Testis (tissue), 5 donors: ENCODE measurements at places on chromosomes 11 and 22. TPM values are rescaled to one million over a fixed set of nuclear protein-coding genes. Genes with fewer than 3 reads are reported as not detected.

GRCh38 chr11:11071486-11071885 lies 213.6 kb upstream of the ZBED5 start:
- no peak for DNase-seq

DNA sequence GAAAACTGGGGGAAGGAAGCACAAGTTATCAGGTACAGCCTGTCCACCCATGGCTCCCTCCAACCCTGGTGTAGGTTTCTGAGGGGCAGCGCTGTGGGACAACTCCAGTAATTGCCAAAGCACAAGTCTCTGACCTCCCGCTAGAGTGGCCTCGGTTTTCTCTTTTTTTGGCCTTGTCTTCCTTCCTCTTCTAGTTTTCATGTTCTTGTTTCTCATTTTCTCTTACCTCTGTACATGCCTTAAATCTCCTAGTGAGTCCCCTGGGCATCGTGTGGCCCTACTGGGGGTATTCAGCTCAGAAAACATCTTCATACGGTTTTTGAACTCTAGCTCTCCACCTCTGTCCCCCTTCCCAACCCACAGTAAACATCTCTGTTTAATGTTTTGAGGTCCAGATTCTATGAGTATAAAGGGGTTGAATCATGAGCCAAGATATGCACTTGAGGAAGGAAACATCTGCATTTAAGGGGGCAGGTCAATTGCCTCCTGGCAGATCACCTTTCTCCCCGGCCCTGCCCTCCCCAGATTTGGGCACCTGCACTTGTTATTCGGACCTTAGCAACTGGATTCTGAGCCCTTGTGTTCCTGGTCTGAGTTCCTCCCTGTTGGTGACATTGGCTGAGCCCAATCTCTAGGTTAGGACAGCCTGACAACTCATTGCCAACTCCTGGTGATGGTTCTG lies 8.4 kb upstream of the LMO2 start:
- DNase-seq: no peak

DNA sequence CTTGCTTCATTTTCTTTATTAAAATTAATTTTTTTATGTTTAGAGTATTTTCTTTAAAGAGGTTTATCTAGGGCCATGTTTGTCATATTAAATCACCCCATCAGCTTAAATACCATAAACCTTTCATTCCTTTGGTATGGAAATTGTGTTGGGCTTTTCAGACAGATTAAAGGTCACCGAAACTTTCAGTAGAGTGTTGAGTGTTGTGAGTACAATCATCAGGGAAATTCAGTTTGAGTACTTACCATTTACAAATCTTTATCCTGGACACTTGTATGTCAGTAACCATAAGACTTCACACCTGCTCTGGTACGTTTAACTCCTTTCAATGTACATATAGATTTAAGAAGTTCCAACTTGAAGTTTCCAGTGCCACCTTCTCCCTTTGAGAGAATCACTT lies 12.0 kb downstream of the PRMT3 start:
- DNase-seq: no peak

GRCh38 chr22:25478528-25478927 lies 85.9 kb upstream of the GRK3 start:
- no peak for DNase-seq

GRCh38 chr22:32265882-32266767 lies 11.0 kb upstream of the SLC5A4 start:
- peak; percentile 80 for DNase-seq

GRCh38 chr22:39468487-39469325 lies 11.9 kb downstream of the MGAT3 start:
- DNase-seq: no peak

DNA sequence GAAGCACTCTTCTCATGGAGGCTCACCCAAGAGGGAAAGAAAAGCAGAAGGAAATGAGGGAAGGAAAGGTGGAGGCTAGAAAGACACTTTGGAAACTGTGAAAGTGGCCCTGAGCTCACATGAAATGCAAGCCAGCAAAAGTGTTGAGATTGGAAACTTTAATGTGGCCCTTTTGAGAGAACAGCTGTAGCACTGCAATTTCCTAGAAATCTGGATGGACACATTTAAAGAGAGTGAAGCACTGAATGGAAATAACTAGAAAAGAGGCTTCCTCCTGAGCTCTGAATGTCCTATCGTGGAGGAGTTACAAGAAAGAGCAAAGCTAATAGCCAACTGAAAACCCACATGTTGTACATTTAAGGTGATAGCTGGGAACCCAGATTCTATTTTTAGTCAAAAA lies 56.0 kb downstream of the LIF start:
- no peak for DNase-seq

DNA sequence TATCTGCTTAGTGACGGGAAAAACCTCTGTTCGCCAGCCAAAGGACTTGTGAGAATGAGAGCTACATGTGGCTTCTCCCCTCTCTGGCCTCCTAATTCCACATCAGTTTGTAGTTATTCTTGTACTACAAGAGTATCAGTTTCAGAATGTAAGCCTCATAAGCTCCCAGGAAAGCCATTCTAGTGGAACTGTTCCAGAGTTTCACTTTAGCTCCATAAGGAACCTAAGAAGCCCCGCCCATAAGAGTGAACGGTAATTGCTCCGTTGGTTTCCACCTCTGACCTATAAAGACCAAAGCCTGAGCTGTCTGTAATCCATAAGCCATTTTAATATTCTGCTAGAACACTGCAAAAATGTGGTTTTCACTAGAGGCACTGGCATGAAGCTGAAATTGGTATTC lies 53.0 kb downstream of the SIK3 start:
- DNase-seq: no peak

- DNase-seq: no peak
Measured at GRCh38 chr22:30361916-30362650, 5.3 kb downstream of the CCDC157 start.

DNA sequence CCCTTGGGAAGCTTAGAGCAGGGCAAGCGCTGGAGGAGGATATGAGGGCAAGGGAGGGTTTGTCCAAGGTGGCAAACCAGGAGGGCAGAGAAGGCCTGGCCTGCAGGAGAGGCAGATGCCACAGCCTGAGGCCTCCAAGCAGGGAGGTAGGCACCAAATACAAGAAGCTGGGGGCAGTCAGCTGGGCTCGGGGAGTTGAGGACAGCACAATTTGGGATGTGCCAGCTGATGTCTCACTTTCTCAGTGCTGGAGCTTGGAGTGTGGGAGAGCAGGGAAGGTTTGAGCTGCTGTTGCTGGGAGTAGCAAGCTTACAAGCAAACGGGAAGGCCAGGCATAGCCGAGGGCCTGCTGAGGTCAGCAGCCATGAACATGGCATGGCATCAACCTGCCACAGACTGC lies 4.0 kb downstream of the ZDHHC24 start:
- DNase-seq: no peak

DNA sequence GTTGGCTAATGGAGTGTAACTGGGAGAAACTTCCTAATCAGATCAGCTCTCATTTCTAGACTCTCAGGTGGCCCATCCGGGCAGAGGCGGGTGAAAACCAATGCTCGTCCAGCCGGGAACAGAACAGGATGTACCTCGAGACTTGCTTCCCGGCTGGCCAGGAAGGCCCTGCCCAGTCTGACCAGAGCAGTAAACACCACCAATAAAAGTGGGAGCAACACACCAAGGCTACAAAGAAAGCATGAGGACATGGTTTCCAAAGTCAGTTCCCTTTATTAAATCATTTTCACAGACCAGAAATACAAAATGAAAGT lies 940 bp upstream of the TNKS1BP1 start:
- DNase-seq: peak; percentile 70

- peak; percentile 86 for DNase-seq
Measured at GRCh38 chr11:11407763-11408084, 54.7 kb upstream of the CSNK2A3 start.

DNA sequence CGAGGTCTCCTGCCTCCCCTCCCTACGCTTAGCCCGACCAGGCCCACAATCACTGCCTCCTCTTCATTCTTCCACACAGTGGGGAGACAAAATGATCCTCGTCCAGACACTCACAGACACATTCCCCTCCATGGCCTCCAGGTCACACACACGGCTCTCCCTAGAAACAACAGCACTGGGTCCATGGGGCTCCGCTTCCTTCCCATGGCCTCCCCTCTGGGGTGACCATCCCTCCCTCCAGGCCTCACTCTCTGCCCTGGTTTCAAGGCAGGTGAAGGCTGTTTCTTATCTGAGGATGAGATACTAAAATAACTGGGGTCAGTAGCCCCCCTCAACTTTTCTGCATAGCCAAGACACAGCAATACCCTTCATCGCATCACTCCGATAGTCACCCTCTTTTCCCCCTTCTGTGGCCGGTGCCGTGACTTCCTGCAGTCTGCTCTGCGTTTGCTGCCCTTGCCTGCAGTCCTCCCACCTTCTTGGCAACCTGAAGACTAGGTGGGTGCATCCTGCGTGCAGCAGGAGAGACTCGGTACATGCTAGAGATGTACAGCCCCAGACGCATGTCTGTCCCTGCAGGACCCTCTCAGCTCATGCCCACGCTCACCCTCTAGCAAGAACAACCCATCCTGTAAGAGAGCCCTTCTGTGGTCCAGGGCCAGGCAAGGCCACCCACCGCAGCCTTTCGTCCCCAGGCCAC lies 55.8 kb downstream of the CD6 start:
- DNase-seq: no peak

GRCh38 chr22:36194971-36195370 lies 6.6 kb downstream of the APOL4 start:
- DNase-seq: peak; percentile 76

- no peak for DNase-seq
Measured at GRCh38 chr22:42336527-42337227, 66.2 kb upstream of the TCF20 start.

DNA sequence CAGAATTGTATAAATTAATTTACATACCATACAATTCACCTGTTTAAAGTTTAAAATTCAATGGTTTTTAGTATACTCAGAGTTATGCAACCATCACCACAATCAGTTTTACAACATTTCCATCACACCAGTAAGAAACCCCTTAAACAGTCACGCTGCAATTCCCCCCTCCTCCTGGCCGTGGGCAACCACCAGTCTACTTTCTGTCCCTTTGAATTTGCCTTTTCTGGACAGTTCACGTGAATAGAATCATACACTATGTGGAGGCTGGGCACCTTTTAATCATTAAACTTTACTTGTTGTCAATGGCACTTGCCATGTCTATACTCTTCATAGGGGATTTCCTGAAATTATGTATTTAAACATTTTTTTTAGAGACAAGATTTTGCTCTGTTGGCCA lies 20.1 kb upstream of the SWAP70 start:
- no peak for DNase-seq

DNA sequence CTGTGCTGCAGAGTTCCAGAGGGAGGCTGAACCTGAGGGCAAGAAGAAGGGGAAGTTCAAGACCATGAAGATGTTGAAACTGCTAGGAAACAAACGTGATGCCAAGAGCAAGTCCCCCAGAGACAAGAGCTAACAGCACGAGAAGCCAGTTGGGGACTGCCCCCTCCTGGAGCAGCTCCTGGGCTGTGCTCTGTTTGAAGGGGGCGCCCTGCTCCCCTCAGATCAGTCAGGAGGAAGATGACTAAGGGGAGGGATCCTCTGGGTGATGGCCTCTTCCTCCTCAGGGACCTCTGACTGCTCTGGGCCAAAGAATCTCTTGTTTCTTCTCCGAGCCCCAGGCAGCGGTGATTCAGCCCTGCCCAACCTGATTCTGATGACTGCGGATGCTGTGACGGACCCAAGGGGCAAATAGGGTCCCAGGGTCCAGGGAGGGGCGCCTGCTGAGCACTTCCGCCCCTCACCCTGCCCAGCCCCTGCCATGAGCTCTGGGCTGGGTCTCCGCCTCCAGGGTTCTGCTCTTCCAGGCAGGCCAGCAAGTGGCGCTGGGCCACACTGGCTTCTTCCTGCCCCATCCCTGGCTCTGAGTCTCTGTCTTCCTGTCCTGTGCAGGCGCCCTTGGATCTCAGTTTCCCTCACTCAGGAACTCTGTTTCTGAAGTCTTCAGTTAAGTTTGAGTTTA lies 12.6 kb downstream of the C22orf23 start:
- peak; percentile 25 for DNase-seq

GRCh38 chr11:35483131-35483820 lies 42.1 kb downstream of the PAMR1 start:
- DNase-seq: no peak

GRCh38 chr11:21321530-21321929 lies 652.1 kb downstream of the NELL1 start:
- DNase-seq: no peak

- DNase-seq: no peak
Measured at GRCh38 chr11:12233602-12233925, 123.2 kb downstream of the MICAL2 start.

DNA sequence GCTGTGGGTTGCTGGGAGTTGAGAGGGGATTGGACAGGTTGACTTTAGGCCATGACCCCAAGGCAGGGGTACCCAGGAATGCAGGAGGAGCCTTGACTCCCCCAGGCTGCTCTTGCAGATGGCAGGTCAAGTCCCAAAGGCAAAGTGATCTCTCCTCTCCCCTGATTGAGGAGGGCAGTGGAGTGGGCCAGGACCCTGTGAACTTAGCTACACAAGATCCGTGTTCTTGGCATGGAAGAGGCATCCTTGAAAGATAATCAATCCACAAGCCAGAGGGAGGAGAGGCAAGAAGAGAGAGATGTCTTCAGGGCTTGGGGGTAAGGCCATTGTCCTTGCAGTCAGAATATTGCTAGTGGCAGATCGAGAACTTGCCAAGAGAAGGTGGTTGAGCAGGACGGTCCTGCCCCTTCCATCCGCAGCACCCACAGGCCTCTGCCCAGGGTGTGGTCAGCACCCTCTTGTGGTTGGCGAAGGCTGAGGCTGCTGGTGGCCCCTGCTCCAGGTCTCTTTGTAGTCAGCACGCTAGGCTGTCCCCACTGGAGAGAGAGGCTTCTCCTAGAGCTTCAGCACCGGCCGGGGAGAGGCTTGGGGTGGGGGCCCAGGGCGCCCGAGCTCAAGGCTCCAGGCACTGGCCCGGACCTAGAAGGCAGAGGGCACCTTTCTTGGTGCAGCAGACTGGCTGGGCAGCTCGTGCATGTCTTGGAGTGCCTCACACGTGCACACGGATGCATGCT lies 45.4 kb downstream of the KCNC1 start:
- DNase-seq: no peak

- peak; percentile 86 for DNase-seq
Measured at GRCh38 chr11:518463-519202, 11.6 kb upstream of the RNH1 start.

GRCh38 chr11:78791254-78791653 lies 216.6 kb upstream of the NARS2 start:
- DNase-seq: no peak

GRCh38 chr11:61635304-61635703 lies 44.9 kb upstream of the DAGLA start:
- DNase-seq: no peak

DNA sequence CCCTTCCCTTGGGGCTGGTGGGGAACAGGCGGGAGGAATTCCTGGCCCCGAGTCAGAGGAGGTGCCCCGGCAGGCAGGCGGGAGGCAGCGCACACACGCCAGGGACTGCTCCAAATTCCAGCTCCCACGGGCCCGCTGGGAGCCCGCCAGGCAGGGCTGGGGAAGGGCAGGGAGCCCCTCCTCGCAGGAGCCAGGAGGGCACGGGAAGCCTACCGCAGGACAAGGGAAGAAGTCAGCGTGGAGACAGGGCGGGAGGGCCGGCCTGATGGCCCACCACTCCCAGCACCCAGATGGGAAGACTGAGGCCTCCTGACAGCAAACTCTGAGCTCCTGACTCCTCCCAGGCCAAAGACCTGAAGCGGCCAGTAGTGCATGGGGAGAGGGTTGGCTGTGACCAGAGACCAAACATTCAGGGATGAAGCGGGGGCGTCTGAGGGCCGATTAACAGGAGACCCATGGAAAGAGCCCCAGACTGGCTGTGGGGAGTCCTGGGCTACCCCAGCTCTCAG lies 22.4 kb downstream of the RPL3 start:
- DNase-seq: no peak

The BCO2 gene
- total RNA-seq: 11.0 TPM

The IFITM10 gene
- 6.0 TPM for total RNA-seq

The HBG2 gene
- total RNA-seq: not detected

The CREB3L1 gene
- total RNA-seq: 8.1 TPM

The ZNF215 gene
- 4.2 TPM for total RNA-seq

The OR5AP2 gene
- not detected for total RNA-seq

The GGTLC2 gene
- 2.8 TPM for total RNA-seq

The OR52I1 gene
- not detected for total RNA-seq

The SMC1B gene
- total RNA-seq: 46.8 TPM
